ENCODE measurements at places on chromosomes 2 and 18.

DNA sequence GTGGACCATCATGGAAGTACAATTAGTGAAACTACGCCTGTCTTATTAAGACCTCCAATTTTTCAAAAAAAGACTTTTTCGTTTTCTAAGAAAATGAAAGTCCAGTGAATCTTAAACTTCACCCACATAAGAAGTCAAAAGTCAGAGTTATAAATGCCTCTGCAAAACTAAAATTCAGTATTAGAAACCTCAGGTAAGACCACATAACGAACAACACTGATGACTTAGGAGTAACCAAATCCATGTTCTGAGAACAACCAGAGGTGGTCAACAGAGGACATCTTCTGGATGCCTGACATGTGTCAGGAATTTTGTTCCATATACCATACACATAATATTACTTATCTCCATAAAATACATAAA is 62.4 kb downstream of the RPL31 start:
- no peak for DNase-seq

DNA sequence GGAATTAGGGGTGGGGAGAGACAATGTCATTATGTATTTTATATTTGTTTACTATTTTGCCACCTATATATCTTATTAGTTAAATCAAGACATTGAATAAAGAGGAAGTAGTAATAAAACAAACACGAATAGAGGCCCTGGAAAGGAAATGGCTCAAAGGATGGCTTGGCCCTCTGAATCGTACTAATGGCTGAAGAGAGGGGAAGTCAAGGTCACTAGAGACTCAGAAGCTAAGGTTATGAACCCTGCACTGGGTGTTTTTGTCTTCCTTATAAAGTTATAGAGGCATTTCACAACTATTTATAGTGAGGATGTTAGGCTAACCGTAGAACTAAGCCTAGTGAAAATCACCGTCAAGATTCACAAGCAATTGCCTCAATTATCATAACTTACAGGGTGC is 685.9 kb downstream of the ARHGAP15 start:
- DNase-seq = no peak

DNA sequence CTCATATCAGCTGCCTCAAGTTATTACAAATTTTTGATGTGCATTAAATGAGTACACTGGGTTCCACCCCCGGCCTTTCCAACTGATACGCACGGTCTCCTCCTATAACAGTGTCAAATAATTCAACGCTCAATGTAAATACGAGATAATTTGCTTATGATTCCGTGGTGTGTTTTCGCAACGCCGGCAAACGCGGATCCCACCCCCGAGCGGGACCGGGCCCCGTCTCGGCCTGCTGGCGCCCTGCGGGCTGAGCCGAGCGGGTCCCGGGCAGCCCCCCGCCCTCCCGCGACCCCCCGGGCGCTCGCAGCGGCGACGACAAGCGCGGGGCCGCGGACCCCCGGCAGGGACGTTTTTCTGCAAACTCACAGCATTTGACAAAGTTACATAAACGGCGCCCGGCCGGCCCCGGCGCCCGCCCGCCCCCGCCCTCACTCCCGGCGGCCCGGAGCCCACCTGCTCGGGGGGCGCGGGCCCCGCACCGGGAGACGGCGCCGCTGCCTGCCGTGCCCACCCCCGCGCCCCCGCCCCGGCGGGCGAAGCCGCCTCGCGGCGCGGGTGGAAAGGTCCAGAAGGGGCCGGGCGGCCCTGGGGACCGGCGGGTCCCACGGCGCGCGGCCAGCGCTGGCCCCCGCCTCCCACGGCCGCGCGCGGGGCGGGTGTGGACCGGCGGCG is 762 bp downstream of the HDAC4 start:
- DNase-seq = no peak

DNA sequence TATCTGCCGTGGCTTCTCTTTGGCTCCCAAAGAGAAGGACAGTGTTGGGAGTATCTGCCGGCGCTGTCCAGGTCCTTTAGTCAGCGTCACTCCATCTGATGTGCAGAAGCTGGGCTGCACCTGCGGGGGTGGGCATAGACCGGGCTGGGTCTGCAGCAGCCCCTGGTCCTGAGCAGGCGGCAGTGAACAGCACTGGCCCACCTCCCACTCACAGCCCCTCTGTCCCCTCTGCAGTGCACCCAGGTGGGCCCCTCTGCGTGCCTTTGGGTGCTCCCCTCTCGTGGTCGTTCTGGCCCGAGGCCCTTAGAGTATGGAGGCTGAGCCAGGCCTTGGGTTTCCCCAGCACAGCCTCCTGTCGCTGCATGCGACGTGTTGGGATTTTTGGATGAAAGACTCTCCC is 95.7 kb downstream of the USP40 start:
- no peak for DNase-seq

DNA sequence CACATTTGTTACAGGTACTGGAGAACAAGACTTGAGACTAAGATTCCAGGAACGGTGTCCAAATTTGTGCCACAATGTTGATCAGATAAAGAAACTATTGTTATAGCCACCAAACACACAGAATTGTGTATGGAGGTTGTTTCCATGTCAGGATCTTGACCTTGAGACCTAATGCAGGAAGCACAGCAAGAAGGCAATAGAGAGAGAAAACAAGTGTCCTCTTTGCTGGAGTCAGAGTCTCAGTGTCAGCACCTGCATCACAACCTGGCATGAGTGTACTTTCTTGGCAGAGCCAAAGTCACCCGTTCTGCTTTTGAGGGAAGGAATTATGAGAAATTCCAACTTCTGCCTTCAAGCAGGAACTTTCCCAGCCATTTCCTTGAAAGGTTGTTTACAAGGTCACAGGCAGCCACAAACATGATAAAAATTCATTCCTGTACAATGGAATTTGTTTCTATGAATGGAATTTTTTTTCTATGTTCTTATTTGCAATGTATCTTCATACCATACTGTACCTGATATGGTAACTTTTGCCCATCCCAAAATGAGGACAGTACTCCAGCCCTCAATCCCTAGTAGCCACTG is 118.4 kb downstream of the PKP4 start:
- DNase-seq = no peak

GRCh38 chr2:64273524-64274398 is 129.5 kb upstream of the PELI1 start:
- no peak for DNase-seq

DNA sequence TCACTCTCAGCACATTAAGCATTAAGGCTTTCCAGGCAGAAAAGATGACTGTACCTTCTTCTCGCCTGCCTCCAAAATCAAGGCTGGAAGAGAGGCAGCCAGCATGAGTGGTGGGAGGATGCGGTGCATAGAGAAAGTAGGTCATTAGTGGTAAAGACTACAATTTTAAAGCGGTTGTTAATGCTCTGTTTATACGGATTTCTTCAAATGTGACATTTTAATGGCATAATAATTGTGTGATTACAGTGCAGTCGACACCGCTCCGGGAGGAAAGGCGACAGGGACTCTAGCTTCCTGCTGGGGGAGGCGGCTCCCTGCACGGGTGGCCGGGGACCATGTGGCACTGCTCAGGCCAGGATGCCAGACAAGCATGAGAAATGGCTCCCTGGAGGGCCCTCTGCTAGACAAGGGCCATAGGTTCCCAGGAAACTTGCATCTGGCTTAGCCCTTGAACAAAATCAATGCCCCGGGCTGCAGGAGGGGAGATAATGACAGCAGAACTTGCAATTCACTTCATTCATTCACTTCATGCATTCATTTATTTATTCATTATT is 129.6 kb downstream of the GALNT14 start:
- DNase-seq = no peak

DNA sequence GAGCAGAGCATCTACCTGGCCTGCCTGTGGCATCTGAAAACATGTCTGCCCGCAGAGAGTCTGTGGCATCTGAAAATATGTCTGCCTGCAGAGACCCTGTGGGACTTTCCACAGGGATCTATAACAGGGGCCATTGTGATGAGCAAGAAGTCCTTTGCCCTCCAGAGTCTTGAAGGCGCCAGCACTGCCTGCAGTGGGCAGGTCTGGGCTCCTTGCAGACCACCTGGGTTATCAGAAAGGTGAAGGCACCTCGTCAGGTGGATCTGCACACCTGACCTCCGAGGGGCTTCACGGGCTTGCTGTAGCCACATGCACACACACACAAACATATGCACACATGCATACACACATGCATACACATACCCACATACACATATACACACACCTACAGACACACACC is 189.5 kb upstream of the HDAC4 start:
- DNase-seq = no peak

- DNase-seq = no peak
These were observed 83.0 kb downstream of the ACSL3 start for GRCh38 chr2:222943820-222944219.

DNA sequence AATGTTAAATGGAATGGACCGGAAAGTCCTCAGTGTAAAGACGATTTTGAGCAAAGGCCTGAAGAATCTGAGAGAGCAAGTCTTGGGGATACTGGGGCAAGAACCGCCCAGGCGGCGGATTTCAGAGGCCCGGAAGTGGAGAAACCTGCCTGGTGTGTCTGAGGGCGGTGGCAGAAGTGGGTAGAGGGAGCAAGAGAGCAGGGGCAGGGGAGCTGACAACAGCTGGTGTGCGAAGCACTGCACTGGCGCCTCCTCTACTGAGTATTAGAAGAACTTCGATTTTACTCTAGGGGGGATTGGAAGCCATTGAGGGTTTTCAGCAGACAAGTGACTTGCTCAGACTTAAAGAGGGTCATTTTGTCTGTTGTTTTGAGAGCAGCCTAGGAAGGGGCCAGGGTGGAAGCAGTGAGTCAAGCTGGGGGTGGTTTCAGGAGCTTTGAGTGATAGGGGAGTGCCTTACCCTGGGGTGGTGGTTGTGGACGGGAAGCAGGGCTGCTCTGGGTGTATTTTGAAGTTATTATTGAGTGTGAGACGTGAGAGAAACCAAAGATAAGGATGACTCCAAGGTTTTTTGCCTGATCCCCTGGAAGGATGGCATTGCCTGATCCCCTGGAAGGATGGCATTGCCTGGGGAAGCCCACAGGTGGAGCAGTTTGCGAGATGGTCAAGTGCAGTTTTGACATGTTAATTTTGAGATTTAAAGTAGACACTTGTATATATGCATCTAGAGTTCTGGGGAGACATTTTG is 52.5 kb downstream of the ZNF236 start:
- DNase-seq = no peak

DNA sequence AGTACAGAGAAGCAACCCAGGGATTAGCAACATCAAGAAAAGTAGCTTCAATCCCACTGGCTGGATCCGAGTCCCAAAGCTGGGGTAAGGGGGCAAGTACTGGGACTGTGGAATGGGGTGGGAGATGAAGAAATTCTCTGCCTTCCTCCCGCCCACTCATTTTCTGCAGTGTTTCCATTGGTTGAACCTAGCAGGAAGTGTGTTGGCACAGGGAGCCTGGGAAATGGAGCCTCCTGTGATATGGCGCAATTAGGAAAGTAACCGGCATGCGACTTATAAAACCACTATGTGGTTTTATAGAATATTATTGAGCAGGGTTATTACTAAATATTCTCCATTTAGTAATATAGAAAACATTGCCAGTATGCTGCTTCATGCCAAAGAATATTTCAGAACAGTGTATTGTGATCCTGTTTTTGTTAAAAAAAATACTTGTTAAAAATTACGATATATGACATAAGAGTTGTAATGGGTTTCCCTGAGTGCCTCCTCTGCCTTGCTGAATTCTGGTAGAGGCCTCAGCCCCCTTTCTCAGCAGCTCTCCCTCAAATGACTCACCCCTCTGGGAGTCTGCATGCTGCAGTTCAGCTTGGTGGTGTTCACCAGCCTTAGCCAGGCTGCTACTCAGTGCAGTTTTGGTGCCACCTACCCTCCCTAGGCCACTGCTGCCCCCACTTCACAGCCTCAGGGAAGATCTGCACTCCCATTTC is 60.5 kb downstream of the HK2 start:
- no peak for DNase-seq

DNA sequence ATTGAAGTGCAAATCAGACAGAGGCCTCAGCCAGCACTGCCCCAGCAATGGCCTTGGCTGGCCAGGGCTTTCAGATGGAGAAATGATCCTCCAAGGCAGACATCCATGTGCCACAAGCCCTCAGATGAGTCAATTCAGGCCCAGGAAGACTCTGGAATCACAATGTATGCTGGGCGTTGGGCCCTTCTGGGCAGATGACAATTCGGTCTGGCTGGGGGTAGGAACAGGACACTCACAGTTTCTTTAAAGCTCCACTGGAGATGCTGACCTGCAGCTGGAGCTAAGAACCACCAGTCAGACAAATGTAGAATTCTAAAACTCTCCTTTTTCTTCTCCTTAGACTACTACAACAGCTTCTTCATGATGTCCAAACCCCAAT is 7.1 kb upstream of the CRYGC start:
- DNase-seq = no peak

GRCh38 chr2:79200762-79201161 is 41.2 kb upstream of the REG3A start:
- DNase-seq = no peak

DNA sequence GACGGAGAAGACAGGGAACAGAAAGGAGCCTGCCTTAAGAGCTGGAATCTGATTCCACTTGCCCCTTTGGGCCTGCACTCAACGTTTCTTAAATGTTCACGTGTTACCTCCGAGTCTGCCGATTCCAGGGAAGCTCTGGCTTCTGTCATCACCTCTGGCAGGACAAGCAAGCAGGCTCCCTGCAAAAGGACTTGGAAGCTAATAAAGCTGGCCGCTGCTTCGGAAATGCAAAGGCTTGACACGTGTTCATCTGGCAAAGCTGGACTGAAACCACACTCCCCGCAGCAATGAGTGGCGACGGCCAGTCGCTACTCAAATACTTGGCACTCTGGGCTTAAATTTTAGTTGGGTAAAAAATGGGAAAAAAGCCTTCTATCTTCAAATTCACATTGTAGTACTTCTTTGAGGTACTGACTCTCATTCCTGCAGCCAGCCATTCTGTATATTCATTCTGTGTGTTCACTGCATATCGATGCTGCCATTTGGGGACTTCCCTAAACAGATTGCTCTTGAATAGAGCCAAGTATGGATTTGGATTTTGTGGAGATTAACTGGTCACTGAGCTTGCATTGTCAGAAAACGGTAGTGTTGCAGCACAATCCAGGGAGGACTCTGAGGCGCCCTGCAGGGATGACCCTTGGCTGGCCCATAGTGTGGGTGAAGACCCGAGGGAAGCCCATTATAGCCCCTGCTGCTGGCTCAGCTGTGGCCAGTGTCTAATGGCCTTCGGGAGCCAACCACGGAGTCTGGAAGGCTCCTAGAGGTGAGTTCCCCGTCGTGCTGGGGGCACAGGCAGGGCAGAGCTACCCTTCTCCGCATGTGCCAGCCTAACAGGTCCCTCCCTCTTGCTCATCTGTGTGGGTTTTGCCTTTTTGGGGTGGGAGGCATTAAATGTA is 231.5 kb downstream of the PRKCE start:
- DNase-seq = no peak

GRCh38 chr2:67576991-67577390 is 179.9 kb downstream of the ETAA1 start:
- DNase-seq = no peak

Measured in activated CD4-positive, CD25-positive, alpha-beta regulatory T cell (primary cell).